SK-MEL-5 (cell line): ENCODE measurements at places on chromosomes 5 and 9. TPM values are rescaled to one million over a fixed set of nuclear protein-coding genes. Genes with fewer than 3 reads are reported as not detected.

DNA sequence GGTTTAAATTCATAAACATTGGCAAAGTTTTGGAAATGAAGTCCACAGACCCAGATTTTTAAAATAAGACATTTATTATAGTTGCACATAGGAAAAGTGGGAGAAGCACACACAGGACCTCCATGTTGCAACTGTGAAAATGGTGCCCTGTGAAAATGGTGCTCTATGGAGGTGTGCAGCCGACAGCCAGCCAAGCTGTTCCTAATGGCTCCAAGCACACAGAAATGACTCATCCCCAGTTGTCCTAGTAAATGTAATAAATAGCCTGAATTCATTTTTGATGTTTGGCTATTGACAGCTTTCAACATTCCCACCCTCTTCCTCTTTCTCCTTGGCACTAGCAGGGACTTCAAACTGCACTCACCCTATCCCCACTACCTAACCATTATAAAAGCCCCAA lies 590.9 kb downstream of the CAAP1 start:
- no peak for DNase-seq

- no peak for DNase-seq
These were observed 9.5 kb downstream of the INVS start for GRCh38 chr9:100108559-100108958.

- no peak for DNase-seq
These were observed 44.3 kb downstream of the SMARCA2 start for GRCh38 chr9:2059274-2059929.

TMC1 gene
- 0.18 TPM in 1 of 2 replicates, not detected in the other for total RNA-seq

GRCh38 chr5:149801307-149801990 lies 71.3 kb downstream of the PPARGC1B start:
- no peak for DNase-seq

CAVIN4 gene
- 0.69 and 1.0 TPM in 2 replicates for total RNA-seq

GRCh38 chr5:55535199-55535905 lies 588 bp upstream of the PLPP1 start:
- no peak for DNase-seq

GFI1B gene
- 0.05 and 0.74 TPM in 2 replicates for total RNA-seq

DNA sequence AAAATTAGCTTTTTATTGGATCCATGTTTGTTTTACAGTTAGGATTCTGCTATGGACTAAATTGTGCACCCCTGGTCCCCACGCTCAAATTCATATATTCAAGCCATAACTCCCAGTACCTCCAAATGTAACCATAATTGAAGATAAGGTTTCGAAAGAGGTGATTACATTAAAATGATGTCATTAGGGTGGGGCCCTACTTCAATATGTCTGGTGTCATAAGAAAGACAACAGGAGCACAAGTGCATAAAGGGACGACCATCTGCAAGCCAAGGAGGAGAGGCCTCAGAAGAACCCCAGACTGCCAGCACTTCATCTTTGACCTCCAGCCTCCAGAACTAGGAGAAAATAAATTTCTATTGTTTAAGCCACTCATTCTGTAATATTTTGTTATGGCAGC lies 7.4 kb upstream of the HNRNPA0 start:
- DNase-seq = no peak
